Right hindlimb (tissue), 1 donor: ENCODE measurements at places on chromosomes 7 and 10.

GRCh38 chr10:122224159-122224558 lies 46.9 kb upstream of the BTBD16 start:
- no peak for DNase-seq

GRCh38 chr7:27739301-27739908 lies 557 bp upstream of the TAX1BP1 start:
- DNase-seq = no peak

DNA sequence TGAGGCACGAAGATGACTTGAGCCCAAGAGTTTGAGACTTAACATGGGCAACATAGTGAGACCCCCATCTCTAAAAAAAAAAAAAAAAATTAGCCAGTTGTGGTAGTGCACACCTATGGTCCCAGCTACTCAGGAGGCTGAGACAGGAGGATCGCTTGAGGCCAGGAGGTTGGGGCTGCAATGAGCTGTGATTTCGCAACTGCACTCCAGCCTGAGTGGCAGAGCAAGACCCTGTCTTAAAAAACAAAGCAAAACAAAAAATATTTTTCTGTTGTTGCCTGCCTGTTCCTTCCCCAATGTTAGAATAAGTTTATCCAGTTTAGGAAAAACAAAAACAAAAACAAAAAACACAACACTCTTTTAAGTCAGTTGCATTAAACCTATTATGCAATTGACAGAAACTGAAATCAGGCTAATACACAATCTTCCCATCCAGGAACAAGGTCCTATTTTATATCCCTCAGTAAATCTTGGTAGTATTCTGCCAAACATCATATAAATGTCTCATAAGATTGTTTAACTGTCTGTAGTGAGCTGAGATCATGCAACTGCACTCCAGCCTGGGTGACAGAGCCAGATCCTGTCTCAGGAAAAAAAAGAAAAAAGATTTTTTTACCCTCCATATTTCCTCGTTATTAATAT lies 4.9 kb downstream of the PILRA start:
- DNase-seq = no peak

DNA sequence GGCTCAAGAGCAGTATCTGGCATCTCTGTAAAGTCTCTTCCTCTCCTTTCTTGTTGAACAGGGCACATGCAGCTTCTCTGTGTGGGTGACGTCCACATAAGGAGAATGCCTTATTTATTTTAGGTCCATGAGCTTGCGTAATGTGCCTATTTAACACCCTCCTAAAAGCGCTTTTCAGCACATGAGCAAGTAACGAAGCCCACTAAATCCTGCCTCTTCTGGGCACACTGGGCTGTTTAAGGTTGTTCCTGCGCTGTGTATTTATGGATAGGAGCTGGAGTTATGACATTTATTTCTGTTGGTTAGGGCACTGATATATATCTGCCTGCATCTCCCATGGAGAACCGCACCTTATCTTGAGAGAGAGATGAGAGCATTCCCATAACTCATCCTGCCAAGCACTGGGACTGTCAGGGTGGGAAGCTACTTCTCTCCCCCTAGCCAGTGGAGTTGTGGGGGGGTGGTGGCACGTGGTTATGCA lies 76.1 kb downstream of the LRRC4 start:
- DNase-seq = no peak

GRCh38 chr7:111005445-111005844 lies 85.5 kb upstream of the LRRN3 start:
- no peak for DNase-seq

DNA sequence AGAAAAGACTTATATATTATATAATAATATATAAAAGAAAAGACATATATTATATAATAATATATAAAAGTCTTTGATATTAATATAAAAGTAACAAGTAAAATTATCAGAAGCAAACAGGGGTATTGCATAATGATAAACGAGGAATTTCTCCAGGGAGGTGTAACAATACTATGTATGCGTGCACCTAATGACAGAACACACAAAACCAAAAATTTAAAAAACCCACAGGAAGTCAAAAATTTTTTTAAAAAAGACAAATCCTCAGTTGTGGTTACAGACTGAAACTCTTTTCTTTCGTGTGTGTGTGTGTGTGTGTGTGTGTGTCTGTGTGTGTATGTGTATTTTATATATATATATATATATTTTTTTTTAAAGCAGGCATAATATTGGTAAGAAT lies 279.2 kb upstream of the DPP6 start:
- no peak for DNase-seq

DNA sequence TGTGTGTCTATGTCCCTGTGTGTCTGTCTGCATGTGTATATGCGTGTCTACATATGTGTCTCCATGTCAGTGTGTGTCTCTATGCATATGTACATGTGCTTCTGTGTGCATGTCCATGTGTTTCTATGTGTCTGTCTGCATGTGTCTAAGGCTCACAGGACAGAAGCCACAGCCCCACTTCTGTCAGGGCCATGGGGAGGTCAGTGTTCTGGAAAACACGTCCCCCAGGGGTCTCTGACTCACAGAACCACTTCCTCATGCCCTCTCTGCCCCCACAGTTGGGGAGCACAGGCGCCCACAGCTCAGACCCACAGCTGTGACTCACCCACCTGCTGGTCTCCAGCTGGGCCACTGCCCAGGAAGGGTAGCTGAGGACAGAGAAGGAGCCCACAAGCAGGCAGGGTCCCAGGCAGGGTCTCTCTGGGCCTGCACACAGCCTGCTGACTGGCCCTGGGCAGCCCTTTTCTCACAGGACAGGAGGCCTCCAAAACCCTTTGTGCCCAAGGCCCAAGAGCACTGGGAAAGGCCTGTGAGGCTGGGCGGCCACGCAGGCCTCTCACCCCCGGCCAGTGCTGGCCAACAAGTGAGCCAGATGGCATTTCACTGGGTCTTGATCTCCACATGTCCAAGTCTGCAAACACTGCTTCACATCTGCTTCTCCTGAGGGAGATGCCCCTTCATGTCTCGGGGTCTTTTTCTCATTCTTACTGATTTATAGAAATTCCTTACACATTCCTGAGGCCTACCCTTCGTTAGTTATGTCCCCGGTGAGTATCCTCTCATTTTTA lies 102.9 kb upstream of the FAM20C start:
- DNase-seq = peak; percentile 72

DNA sequence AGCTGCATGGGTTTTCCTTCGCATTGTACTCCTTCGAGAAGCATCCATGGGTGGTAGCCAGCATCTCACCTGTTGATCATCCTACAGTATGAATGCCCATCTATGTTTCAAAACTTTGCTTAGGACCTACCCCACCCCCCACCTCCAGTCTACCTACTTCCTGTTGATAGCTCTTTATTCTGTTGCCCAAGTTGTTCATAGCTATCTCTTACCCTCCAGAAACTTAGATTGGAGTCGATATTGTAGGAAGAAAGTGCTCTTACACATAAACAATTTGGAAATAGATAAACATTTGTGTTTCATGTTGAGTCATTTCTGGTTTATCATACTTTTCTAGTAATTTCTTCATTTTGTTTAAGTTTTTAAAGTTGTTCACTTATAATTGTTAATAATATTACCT lies 90.1 kb downstream of the FAS start:
- DNase-seq = no peak

- DNase-seq = no peak
Measured at GRCh38 chr10:74890460-74890859, 64.1 kb downstream of the KAT6B start.

DNA sequence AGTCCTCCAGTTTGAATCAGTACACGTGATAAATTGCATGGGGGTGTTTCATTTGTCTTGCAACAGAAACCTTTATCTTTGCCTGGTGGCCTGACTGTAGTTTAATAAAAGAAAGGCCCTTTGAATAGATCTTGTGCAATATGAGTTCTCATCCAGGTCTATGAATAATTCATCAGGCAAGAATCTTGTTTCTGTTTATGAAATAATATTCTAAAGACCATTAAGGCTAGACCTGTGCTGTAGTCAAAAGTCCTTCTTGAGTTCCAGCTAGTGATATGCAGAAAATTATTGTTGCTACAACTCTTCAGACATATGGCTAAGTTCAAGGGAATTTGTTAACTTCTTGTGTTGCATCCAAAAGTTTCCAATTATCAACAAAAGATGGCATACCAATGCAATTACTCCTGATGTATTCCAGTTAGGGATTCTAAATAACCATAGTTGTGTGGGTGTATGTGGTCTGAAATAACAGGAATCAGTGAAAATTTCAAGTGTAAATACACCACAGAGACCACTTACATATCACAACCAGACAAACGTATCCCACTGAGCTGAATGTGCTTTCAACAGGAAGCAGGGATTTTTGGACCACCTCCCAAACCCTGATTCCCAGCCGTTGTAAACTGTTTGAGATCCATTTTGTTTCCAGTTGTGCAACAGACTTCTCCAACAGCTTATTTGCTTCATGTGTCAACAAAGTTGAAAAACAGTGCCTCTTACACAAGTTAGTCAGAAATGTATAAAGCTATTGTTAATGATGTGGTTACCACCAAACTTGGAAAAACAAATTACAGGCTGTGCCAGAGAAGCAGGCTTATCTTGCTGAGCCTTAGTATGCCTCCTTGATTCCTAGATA lies 54.7 kb upstream of the BICC1 start:
- peak; percentile 75 for DNase-seq

- no peak for DNase-seq
Measured at GRCh38 chr10:31804352-31804810, 124.2 kb downstream of the ARHGAP12 start.

- no peak for DNase-seq
Measured at GRCh38 chr10:81917666-81918065, 42.7 kb downstream of the NRG3 start.
